ENCODE measurements at places on chromosomes 7 and 10. TPM values are rescaled to one million over a fixed set of nuclear protein-coding genes. Genes with fewer than 3 reads are reported as not detected.

ADGRA1 gene
- total RNA-seq, result 3.4 TPM

KCP gene
- total RNA-seq, result 3.4 TPM

TFEC gene
- total RNA-seq, result 1.6 TPM

HOXA2 gene
- not detected for total RNA-seq

EPO gene
- total RNA-seq, result not detected

HTR7 gene
- 2.2 TPM for total RNA-seq

UPK3BL1 gene
- 68.1 TPM for total RNA-seq

TMEM120A gene
- 16.7 TPM for total RNA-seq

ITIH5 gene
- 19.4 TPM for total RNA-seq

ADAM8 gene
- total RNA-seq, result 1.6 TPM

EEPD1 gene
- 12.1 TPM for total RNA-seq

MYO3A gene
- total RNA-seq, result 6.0 TPM

FAM13C gene
- 66.1 TPM for total RNA-seq

DNA sequence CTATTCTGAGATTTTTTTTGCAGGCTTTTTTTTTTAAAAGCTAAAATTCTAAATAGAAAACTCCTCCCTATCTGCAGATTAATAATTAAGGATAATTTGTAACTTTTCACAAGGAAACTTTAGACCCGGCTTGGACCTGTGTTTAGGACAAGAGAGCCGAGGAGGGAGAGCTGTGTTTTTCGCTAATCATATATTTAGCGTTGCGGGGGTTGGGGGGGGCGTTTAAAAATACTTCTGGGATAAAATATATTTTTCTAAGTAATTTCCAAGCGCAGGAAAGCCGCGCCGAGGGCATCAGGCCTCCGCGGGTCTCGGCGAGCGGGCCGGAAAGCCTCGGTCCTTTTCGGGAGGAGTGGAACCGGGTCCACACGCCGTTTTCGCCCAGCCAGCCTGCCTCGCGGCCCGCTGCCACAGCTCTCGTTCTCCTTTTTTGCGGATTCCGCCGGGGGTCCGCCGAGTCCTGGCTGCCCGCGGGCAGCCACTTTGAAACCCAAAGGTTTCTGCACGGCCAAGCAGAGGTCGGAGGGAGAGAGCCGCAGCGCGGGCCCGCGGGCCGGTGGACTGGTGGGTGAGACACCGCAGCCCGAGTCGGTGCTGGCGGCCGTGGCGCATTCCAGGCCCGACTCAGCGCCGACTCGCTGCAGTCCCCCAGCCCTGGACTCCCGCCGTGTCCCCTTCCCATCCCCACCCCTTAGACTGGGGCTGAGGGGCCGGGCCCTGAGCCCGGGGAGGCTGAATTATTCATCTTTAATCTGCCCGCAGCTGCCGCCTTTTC, 2.3 kb downstream of the PAX2 start:
- DNase-seq, result no peak

GRCh38 chr7:43904533-43905208, 1.7 kb downstream of the URGCP start:
- DNase-seq, result no peak

- DNase-seq, result no peak
These were observed 121.3 kb downstream of the ADK start for GRCh38 chr10:74272288-74272687.

- no peak for DNase-seq
These were observed 93.9 kb upstream of the RET start for GRCh38 chr10:42982891-42983506.

DNA sequence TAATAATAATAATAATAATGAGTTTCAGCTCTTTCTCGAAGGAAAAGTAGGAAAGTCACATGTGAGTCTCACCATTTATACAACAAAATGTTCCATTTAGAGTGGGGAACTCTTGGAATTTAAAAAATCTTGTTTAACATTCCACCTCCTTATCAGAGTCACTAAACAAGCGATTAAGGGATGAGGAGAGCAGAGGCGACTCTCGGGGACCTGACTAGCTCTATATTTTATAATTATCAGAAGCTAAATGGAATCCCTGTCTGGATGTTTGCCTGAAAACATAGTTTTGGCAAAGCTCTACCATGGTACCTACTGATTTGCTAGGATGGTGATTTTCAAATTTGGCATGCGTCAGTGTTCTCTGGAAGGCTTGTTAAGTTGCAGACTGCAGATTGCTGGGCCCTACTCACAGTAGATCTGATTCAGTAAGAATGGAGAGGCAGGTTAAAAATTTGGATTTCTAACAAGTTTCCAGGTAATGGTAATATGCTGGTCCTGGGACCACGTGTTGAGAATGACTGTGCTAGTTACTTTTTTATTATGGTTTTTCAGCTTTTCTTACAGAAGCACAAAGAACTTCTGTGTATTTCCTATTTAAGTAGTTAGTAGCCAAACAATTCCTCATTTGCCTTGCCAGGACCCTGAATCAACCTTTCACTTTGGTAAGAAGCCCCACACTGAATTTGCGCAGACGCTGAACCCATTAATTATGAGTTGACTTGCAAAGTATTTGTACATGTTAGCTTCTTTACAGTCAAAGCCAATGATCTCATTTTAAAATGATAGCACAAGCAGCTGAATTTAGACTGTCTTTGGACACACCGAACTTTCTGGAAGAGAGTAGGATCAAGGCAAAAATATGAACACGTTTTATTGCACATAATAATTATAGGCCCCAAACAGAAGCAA, 39.5 kb downstream of the CPED1 start:
- peak; percentile 31 for DNase-seq

DNA sequence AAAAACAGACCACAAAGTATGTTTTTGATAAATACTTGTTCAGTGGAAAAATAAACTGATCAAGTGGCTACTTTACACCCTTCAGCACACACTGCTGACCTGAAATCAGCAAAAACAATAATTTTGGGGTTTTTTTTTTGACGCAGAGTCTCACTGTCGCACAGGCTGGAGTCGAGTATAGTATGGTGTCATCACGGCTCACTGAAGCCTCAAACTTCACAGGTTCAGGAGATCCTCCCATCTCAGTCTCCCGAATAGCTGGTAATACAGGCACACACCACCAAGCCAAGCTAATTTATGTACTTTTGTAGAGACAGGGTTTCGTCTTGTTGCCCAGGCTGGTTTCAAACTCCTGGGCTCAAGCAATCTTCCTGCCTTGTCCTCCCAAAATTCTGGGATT, 30.6 kb downstream of the TARP start:
- no peak for DNase-seq

DNA sequence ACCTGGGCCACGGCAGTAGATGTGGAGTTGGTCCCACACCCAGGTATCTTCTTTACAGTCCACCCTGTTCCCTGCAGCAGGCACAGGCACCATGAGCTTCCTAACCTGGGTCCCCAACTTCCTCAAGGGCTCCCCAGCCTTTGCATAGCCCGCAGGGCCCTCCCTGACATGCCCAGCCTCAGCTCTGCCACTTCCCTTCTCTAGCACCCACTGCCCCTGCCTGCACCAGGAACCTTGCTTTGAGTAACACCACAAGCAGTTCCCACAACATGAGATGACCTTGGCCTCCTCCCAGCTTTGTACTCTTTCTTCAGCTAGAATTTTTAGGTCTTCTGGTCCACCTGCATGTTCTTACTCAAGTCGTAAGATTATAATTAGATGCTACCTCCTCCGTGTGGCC, 92.2 kb upstream of the ZPBP start:
- DNase-seq, result no peak

GRCh38 chr7:64882341-64883112, 20.5 kb upstream of the ZNF273 start:
- DNase-seq, result peak; percentile 88

- DNase-seq, result no peak
These were observed 29.3 kb downstream of the CRHR2 start for GRCh38 chr7:30652698-30653641.

DNA sequence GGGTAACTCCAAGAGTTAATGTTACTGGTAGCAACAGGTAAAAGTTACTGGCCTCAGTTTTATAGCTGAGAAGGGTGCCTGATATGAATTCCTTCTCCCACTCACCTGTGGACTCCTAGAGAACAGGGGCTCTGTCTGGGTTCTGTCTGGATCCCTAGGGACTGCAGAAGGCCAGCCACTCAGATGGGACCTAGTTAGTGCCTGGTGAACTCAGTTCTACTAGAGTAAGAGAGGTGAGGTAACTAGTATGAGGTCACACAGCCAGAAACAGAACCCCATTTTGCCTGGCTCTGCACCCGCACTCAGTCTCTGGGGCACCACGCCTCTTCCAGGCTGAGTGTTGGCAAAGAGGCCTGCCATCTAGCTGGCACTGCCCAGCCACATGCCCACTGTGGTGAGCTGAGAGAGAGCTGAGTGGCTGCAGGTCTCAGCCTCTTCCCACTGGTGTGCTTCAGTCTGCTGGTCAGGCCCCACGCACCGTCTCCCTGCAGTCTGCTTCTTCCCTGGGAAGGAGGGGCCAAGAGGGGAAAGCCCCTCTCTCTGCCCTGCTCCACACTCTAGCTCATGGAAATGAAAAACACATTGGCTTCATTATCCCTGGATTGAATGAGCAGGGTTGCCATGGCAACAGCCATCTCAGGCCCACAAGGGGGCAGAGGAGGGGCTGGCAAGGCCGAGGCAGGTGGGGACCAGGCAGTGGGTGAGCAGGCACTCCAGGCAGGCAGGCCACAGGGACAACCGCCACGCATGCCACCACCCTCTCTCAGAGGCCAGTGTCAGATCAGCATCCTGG, 110.6 kb downstream of the ZMIZ1 start:
- peak; percentile 50 for DNase-seq

DNA sequence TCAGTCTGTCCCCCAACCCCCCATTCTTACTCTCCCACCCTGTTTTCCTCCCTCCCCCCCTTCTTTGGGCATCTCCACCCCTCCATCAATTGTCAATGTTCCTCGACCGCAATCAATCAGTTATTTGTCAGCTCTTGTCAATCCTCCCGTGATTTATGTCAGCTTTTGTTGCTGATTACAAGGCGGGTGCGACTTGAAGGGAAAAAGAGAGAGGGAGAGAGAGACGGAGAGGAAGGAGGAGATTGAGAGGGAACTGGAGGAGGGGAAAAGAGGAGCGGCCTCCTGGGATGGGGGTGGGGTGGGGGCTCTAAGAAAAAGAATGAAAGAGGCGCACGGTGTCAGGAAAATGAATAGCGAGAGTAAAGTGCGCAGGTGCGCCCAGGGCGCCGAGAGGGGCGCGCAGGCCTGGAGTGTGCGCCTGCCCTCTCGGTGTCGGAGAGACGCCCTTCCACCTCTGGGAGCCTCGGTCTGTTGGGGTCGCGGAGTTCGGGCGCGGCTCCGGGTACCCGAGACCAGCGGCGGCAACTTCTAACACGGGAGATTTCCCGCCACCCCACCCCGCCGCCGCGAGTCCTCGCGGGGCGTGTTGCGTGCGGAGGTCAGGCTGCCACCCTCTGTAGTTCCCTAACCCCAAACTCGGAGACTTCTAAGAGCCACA, 1.1 kb upstream of the ZNF503 start:
- DNase-seq, result no peak

- DNase-seq, result no peak
These were observed 20.2 kb downstream of the DDC start for GRCh38 chr7:50544992-50545391.

GRCh38 chr10:82468453-82468852, 593.5 kb downstream of the NRG3 start:
- DNase-seq, result no peak

GRCh38 chr7:90178679-90179278, 24.5 kb downstream of the STEAP1 start:
- DNase-seq, result no peak

DNA sequence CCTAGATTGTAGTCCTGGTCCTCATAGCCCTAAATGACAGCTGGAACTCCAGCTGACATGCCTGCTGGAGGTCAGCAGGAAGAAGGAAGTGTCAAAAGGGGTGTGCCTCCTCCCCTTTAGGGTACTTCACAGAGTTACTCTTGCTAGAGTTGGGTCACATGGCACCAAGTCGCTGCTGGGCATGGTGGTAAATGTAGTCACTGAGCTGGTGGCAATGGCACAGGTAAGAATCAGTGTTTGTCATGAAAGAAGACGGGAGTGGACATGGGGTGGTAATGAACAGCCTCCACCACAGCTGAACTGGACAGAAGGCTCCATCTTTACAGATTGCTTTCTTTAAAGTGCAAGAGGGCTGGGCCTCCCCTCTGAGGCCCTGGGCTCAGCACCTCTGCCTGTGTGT, 122.3 kb downstream of the ACTR3B start:
- DNase-seq, result no peak

GRCh38 chr7:71735961-71736556, 604.1 kb downstream of the GALNT17 start:
- peak; percentile 79 for DNase-seq

DNA sequence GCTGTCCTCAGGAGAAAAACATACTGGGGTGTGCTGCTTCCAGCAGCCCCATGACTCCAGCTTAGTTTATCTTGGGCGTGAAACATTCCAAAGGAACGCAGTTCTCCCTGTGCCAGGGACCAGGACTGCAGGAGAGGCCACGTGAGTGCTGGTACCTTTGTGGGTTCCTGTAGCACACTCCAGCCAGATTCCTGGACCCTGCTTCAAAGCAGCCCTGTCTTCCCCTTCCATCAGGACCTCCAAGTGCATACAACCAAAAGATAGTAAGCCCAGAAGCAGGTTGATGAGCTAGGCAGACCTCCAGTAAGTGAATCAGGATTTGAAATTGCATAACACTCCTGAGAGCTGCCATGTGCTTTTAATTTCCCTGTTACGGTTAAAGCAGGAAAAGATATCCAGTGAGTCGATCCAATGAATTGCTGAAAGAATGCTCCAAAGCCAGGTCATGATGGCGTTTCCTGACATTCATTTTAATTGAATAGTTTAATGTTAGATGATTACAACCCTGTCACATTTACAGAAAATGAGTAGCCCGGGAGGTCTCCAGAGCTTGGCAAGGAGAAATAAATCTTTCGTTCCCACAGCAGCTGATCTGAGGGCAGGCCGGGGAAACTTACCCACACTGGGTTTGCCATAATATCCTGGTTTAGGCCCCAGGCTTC, 38.9 kb upstream of the CPXM2 start:
- DNase-seq, result no peak

DNA sequence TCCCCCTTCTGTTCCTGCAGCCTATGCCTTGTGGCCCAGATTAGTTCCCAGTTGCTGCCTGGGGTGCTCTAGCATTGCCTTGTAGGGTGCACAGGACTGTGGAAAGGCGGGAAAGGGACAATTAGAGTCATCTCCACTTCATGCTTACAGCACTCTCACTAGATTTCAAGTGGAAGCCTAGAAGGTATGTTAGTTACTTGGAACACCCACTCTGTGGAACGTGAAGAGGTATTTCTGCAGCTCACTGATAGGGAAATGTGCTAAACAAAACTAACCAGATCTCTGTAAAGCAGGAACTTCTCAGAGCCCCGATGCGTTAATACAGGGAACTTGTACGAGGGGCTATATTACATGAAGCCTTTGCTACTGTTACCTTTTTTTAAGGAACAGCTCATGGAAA, 19.4 kb downstream of the STMP1 start:
- no peak for DNase-seq

GRCh38 chr7:77858278-77858677, 59.7 kb downstream of the PHTF2 start:
- no peak for DNase-seq

GRCh38 chr10:133306941-133307379, 1.7 kb downstream of the TUBGCP2 start:
- DNase-seq, result no peak

DNA sequence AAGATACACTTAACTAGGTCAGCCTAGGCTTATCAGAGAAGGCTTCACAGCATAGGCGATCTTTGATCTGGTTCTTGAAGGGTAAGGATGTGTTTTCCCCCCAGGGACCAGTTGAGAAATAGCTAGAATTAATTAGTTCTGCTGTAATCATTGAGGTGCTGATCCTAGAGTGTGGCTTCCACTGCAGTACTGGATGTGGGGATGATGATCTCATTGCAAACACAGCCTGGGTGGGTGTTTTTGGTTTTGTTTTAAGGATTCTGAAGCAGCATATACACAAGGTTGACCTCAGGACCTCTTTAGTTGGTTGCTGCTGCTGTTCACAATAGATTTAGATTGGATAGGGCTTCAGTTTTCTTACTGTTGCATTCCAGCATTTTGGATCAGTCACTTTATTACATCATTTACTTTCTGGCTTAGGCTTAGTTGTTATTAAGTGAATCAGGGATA, 159.7 kb downstream of the AUTS2 start:
- no peak for DNase-seq

All from cerebellum (tissue), 4 donors.